Type B pancreatic cell (in vitro differentiated cells): ENCODE measurements at places on chromosomes 1 and 21. TPM values are rescaled to one million over a fixed set of nuclear protein-coding genes. Genes with fewer than 3 reads are reported as not detected.

- DNase-seq: no peak
- H3K36me3 ChIP-seq: no peaks in the 10 kb centered on the region
- H3K27ac ChIP-seq: no peak overlapping the region
Measured at GRCh38 chr1:221405146-221405545, 336.7 kb downstream of the DUSP10 start.

DNA sequence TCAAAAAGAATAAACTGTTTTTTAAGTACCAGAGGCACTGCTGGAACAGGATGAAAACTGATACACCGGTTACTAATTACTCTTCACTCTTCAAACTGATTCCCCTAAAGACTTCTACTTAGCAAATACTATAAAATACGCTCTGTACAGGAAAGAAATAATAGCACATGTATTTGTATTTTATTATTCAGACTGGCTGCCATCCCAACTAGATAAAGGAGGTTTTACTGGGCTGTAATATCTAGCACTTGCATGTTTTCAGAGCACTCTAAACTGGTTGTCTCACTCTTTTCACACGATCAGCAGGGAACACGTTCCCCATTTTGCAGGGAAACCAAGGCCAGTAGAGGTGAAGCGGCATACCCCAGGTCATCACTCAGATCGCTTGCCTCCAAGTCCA, 9.2 kb downstream of the SMIM12 start:
- H3K27ac ChIP-seq: no peak overlapping the region
- no peak overlapping the region for H3K4me3 ChIP-seq
- peaks cover 34% of the 10 kb centered on the region for H3K4me1 ChIP-seq
- DNase-seq: no peak
- no peaks in the 10 kb centered on the region for H3K27me3 ChIP-seq

GRCh38 chr1:215264649-215265048, 182.1 kb downstream of the KCNK2 start:
- H3K27ac ChIP-seq: no peak overlapping the region
- H3K4me1 ChIP-seq: no peaks in the 10 kb centered on the region
- H3K27me3 ChIP-seq: no peaks in the 10 kb centered on the region
- H3K4me3 ChIP-seq: no peak overlapping the region

GRCh38 chr1:230237009-230237370, 170.0 kb downstream of the GALNT2 start:
- H3K4me1 ChIP-seq: peaks cover 10% of the 10 kb centered on the region
- H3K36me3 ChIP-seq: peaks cover 22% of the 10 kb centered on the region
- H3K27ac ChIP-seq: no peak overlapping the region
- H3K27me3 ChIP-seq: no peaks in the 10 kb centered on the region
- DNase-seq: no peak
- no peak overlapping the region for H3K4me3 ChIP-seq

GRCh38 chr21:38858026-38858811, 52.5 kb downstream of the ETS2 start:
- H3K27ac ChIP-seq: no peak overlapping the region
- no peaks in the 10 kb centered on the region for H3K36me3 ChIP-seq
- H3K27me3 ChIP-seq: no peaks in the 10 kb centered on the region
- H3K4me1 ChIP-seq: peaks cover 11% of the 10 kb centered on the region
- no peak overlapping the region for H3K4me3 ChIP-seq

Gene PRELP
- total RNA-seq: 0.07 and 1.1 TPM in 2 replicates

Gene CFHR5
- total RNA-seq: not detected in 2 replicates
